ENCODE measurements at places on chromosomes 7 and 10.

DNA sequence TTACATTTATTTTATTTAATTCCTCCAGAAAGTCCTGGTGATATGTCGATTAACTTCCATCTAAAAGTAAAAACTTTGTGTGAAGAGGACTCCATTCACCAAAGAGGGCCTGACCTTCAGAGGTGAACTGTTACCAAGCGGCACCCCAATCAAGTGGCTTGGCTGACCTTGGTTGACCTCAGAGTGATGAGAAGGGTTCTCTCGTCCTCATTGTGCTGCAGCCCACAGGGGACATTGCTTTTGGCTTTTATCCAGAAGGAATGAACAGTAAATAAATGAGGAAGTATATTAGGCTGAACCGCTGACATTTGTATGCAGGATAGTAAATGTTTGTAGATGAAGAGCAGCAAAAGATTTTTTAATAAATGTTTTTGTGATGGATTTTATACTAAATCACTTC is 172.4 kb upstream of the MKI67 start:
- DNase-seq, result no peak

- no peak for DNase-seq
These were observed 449.8 kb downstream of the DNAJB6 start for GRCh38 chr7:157786375-157787274.

DNA sequence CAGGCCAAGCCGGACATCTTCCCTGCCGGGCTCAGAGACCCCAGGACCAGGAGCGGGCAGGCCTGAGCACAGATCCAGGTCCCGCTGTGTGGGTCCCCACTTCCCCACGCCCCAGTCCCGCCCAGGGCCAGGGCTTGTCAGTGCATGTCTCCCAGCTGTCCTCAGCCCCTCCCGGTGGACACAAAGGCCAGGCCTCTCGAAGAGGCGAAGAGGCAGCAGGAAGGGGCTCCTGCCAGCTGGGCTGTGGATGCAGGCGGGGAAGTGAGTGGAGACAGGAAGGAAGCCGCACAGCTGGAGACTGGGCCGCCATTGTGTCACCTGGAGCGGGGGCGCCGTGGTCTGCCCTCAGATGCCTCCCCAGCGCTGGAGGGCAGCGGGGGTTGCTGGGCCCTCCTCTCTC is 4.8 kb downstream of the GRIFIN start:
- DNase-seq, result no peak

- no peak for DNase-seq
These were observed 1.2 kb downstream of the TRDMT1 start for GRCh38 chr10:17200001-17200911.

- DNase-seq, result no peak
These were observed 10.0 kb downstream of the DNAJC1 start for GRCh38 chr10:21993360-21994001.

- DNase-seq, result no peak
These were observed 110.1 kb downstream of the NRP1 start for GRCh38 chr10:33224251-33224965.

- DNase-seq, result no peak
These were observed 277.5 kb downstream of the PTPRN2 start for GRCh38 chr7:158309868-158310763.

- no peak for DNase-seq
These were observed at the start of gene DOCK1 for GRCh38 chr10:126904818-126905701. DOCK1 (plus strand) TSS chr10:126905428; CDS start chr10:126905518, 90 bp downstream.

- DNase-seq, result peak; percentile 81
These were observed 94.0 kb upstream of the ZMIZ1 start for GRCh38 chr10:78974617-78975317.

DNA sequence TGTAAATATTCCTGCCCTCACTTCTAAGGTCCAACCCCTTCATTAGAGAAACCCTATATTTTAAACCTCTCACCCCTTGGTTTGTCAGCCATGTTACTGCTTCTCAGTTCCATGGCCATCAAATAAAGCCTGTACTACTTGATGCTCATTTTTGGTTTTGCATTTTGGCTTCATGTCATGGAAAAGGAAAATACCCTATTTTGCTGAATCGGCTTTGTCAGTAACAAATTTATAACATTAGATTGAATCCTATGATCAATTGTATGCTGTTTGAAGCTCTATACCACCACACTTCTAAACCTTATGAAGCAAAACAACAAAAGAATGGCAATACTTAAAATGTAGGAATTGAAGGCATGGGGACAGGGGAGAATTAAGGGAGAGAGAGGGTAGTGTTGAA is 333.1 kb downstream of the ETV1 start:
- DNase-seq, result no peak

- no peak for DNase-seq
These were observed 62.7 kb upstream of the STRIP2 start for GRCh38 chr7:129371487-129371886.
